Left ventricle myocardium inferior (tissue), 1 donor: ENCODE measurements at places on chromosomes 7 and 10. TPM values are rescaled to one million over a fixed set of nuclear protein-coding genes. Genes with fewer than 3 reads are reported as not detected.

Gene EEPD1
- total RNA-seq, result 7.1 TPM

Gene PCLO
- total RNA-seq, result 4.2 TPM

Gene DNA2
- 2.1 TPM for total RNA-seq

Gene SPDYE6
- not detected for total RNA-seq

DNA sequence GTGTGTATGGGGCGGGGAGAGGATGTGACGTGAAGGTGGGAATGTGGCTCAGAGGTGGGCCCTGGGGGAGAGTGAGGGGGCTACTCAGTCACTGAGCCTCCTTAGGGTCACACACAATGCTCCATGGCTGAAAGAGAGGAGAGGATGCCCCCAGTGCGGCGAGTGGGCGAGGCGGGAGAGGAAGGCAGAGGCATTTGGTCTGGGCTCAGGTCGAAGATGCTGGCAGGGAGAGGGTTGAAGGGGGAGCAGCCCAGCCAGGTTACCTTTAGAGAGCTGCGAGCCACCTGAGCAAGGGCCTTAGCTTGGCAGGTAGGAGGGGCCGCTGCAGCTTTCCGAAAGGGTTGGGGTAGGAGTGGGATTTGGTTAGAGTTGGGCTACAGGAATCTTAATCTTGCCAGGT is 4.7 kb upstream of the LOXL4 start:
- H3K36me3 ChIP-seq, result no peaks in the 10 kb centered on the region
- H3K27me3 ChIP-seq, result no peaks in the 10 kb centered on the region
- no peak overlapping the region for H3K4me3 ChIP-seq
- H3K4me1 ChIP-seq, result peaks cover 29% of the 10 kb centered on the region
- H3K27ac ChIP-seq, result no peak overlapping the region

DNA sequence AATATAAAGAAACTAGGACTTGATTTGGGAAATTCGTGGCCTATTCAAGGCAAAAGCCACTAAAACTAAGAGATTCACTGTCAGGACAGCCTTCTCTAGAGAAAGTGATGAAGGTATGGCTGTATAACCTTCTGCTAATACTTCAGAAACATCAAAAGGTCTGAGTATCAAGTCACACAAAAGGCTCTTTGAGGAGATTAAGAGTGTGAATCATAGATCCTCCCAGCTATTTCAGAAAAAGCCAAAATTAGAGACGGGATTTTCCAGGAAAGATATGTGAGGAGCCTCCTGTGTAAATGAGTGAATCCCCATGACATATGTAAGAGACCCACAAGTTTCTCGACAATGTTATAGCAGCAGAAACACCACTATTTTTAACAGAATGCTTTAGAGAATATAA is 56.2 kb downstream of the UBE3C start:
- H3K4me1 ChIP-seq, result no peaks in the 10 kb centered on the region
- H3K4me3 ChIP-seq, result no peak overlapping the region
- H3K36me3 ChIP-seq, result peaks cover 81% of the 10 kb centered on the region
- no peak overlapping the region for H3K27ac ChIP-seq
- no peaks in the 10 kb centered on the region for H3K27me3 ChIP-seq
